ENCODE measurements at places on chromosomes 4 and X.

DNA sequence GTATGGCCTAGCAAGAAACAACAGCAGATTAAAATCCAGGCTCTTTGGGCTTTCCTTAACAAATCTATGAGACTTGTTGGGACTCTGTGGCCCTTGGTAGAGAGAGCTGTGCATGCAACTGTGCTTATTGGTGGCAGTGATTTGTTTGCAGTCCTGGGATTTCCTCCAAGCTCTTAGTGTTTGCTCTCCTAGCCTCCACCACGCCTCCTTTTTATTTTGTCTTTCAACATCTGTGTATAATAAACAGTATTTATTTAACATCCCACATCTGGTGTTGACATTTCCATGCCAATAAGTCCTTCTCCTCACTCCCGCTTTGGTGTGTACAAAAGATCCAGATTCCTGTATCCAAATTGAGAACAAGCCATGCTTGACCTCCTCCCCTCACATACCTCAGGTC, 3.1 kb downstream of the TNMD start:
- no peak for DNase-seq

GRCh38 chr4:84837751-84838150, 128.7 kb downstream of the WDFY3 start:
- no peak for DNase-seq

DNA sequence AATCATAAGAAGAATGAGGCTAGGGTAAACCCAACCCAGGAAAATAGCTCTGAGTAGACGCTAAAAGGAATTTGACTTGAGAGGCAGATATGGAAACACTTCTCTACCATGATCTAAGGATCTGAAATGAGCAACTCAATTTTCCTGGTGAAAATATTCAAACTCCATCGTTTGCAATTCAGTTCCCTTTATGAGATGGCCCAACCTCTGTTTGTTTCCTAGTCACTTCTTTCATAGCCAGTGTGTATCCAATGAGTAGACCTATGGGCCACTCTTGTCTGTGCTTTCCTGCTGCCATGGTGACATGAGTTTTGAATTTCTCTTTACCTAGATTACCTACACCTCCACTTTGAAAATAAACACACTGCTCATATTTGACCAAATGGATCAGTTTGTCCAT, 176.2 kb upstream of the GPRIN3 start:
- no peak for DNase-seq

DNA sequence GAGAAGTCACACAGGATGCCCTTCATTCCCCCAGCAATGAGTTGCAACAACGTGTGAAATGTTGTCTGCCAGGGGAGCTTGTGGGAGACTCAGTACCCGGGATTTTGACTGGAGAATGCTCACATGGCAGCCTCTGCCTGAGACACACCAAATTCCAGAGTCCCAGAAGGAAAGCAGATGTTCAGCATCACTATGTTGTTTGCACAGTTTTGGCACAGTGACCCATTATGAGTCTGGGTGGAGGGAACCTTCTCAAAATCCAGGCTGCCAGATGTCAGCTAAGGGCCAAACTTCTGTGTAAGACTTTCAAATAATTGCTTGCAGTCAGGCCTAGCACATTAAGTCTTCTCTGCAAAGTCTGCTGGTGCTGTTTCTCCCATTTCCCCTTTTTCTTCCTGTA, 1029.7 kb upstream of the TENM3 start:
- no peak for DNase-seq

- no peak for DNase-seq
Measured at GRCh38 chr4:48603366-48604003, 113.4 kb downstream of the ZAR1 start.

DNA sequence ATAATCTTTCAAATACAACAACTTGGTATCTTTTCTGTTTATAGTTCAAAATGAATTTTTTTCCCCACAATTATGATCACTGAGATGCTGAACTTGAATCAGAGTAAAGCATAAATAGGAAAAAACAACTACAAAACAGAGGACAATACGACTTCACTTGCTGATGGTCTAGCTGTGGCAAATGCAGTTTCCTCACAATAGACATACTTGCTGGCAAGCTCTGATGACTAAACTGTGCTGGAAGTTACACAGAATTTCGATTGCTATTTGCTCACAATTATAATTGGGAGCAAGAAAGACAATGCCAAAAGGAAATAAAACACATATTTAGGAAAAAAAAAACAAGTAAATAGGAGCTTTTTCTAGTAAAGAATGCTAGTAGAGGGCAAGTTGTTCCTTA, 14.7 kb downstream of the VEGFC start:
- no peak for DNase-seq

DNA sequence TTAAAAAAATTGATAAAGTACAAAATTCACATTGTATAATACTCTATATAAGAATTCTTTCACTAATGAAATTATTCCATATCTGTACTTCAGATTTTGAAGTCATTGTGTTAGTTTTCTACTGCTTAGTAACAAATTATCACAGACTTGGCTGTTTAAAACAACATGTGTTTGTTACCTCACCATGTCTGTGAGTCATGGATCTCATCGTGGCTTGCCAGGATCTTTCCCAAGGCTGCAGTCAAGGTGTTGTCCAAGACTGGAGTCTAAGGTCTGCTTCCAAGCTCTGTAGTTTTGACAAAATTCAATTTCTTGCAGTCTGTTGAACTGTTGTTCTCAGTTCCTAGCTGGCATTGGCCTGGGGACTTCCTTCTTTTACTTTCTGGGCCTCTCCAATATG, 1286.9 kb downstream of the ADGRL3 start:
- DNase-seq = no peak

DNA sequence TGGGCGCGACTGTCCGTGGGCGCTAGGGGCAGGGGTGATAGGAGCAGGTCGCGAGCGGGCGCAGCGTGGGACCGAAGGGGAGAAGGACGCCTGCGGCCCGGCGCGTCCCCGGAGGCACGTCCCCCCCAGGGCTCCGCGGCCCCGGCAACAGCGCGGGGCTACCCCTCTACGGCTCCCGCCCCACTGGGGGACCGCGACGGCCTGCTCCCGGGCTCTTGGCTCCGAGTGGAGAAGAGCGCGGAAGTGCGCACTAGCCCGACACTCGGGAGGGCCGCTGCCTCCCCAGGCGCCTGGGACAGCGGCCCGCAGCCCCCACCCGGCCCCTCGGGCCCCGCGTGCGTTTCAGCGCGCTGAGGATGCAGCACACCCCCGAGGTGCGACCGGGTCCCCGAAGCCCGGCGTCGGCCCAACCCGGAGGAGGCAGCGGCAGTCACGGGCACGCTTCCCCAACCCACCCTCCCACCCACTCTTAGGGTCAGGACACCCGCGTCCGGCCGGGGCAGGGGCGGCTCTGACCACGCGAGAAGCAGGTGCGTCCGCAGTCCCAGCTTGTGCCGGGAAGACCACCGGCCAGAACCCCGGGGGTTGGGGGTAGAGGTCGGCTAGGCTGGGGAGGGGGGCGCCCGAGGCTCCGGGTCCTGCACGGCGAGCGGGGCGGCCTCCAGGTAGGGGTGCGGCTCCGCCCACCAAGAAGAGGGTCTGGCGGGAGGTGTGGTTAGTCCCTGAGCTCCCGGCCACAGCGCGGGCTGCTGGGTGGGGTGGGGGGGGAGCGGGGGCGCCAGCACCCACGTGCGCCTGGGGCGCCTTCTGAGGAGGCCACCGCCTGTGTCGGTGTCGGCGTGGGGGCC, 18.5 kb upstream of the NAT8L start:
- DNase-seq = no peak

- no peak for DNase-seq
Measured at GRCh38 chrX:68703369-68703768, 55.9 kb downstream of the STARD8 start.

DNA sequence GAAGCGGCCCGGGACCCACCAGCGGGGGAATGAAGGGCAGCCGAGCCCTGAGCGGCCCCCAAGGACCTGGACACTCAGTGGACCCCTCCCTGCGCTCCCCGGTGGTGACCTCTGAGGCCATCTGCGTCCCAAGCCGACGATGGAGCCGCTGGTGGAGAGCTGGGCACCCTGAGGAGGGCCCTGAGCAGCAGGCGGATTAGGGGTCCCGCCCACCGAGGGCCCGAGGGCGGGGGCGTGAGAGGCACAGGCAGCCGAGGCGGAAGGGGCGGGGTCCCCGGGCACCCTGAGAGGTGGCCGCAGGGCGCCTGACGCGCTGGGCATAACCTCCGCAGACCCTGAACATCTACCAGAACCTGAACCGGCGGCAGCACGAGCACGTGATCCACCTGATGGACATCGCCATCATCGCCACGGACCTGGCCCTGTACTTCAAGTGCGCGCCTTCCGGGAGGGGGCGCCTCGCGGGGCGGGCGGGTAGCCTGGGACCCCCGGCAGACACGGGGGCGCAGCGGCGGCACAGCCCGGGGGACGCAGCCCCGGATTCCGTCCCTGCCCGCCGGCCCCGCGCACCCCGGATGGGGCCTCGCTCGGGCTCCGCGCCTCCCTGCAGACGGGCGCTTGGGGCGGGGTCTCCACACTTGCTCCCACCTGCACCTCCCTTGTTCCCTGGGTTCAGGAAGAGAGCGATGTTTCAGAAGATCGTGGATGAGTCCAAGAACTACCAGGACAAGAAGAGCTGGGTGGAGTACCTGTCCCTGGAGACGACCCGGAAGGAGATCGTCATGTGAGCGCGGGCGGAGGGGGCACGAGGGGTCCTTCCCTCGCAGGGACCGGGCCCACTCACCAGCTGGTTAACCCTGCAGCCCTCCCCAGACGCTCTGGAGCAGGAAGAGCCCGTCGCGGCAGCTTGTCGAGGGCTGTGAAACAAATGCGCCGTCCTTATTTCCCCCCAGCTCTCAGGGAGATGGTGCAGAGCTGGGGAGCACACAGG, 10.3 kb downstream of the ATP5ME start:
- peak; percentile 70 for DNase-seq

- DNase-seq = no peak
Measured at GRCh38 chrX:83771664-83772063, 89.3 kb upstream of the CYLC1 start.

All from stimulated activated CD8-positive, alpha-beta memory T cell treated with anti-CD3 and anti-CD28 coated beads, Interleukin-2, amount 100 ng/mL, for 48 hours (primary cell).